Left kidney (tissue), 8 donors: ENCODE measurements at places on chromosomes 6 and 20. TPM values are rescaled to one million over a fixed set of nuclear protein-coding genes. Genes with fewer than 3 reads are reported as not detected.

DNA sequence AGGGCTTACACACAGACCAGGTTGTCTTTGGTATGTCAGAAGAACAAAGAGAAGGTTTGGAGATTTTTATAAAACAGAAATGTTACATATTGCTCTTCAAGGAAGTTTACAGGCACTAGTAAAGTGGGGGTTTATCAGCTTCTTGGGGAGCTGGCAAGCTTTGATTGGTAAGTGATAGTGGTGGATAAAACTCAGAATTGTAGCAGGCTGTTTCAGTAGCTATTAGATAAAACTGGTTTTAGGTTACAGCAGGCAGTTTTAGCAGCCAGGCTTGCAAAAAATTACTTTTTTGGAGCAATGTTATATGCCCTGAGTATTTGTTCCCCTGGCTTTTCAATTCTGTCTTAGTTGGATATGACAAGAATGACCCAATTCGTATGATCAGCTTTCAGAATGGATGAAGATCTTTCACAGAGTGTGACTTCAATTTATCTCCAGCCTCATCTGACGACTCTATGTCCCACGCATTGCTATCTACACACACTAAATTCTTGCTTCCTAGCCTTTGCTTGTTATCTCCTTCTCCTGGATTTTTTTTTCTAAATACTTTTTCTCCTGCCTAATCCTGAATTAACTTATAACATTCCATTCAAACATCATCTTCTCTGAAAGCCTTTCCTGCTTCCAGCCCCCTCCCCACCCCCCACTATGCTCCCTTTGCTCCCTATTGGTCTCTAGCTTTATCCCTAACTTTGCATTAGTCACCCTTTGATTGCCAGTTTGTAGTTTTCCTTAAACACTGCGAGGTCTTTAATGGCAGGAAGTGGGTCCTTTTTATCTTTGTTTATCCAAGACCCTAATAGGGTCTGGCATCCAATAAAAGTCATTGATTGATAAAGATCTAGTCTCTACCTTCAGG is 1.0 kb upstream of the TOMM34 start:
- DNase-seq, result no peak

DNA sequence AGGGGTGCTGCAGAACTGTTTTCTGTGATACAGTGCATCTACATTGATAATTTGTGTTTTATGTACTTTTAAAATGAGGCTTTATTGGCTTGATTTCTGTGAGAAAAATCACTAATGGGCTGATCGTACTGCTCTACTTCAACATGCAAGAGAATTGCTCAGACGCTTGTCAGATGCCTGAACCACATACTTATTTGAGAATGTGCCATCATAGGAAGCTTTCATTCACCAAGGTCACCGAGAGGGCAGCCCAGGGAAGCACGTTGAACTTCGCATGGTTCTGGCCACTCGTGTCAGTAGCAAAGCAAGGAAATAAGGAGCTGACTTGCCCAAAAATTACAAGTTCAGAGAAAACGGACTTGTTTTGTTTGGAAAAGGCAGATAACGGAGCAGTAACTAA is 168.5 kb upstream of the AKAP12 start:
- DNase-seq, result no peak

DNA sequence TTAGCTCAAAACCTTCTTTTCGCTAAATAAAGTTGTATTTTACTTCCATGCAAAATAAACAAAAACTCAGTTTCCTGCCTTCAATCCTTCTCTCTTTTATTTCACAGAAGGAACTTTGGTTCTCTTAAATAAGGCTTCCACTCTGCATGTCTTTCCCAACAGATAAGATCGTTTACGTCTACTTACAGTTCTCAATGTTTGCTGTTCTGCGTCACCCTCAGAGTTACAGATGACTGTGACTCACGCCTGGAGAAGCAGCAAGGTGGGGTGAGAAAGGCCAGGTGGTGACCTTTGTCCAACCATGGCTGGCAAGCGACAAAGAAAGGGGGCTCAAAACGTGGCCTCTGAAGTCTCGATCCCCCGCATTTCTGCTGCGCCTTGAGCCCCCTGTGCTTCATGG is 51.4 kb upstream of the RPS6KA2 start:
- no peak for DNase-seq

DNA sequence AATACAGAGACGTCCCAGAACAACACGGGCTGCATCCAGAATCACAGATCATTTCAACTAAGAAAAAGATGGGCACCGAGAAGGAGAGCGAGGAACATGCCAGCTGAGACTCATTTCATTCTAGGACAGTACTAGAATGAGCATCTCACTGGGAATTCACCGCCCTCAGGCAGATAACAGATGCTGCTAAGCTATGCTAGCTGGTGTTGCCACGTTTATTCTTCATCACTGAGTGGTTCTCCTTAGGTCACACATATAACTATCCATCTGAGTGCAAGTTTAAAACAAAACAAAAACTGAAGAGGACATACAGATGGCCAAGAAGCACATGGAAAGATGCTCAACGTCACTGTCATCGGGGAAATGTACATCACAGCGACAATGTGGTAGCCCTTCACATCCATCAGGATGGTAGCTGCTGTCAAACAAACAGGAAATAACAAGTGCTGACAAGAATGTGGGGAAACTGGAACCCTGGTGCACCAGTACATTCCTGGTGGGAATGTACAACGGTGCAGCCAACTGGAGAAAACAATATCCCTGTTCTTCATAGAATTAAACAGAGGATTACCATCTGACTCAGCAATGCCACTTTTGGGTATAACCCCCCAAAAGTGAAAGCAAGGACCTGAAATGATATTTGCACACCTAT is 97.6 kb downstream of the SLC22A23 start:
- DNase-seq, result no peak

DNA sequence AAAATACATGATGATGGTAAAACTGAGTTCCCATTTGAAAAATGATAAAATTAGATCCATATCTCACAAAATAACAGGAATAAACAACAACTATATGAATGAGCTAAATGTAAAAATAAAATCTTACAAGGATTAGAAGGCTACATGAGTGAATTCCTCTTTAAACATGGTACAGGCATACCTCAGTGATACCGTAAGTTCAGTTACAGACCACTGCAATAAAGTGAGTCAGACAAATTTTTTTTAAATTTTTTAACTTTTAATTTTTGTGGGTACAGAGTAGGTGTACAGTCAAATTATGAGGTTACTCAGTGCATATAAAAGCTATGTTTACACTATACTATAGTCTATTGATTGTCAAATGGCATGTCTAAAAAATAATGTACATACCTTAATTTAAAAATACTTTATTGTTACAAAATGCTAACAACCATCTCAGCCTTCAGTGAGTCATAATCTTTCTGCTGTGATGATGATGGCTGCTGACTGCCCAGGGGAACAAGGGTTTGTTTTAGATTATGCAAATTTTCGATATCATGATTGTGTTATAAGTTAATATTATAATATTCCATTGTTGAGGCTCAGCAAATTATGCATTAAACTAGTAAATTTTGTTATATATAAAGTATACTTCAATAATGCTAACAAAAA is 222.8 kb upstream of the RUNX2 start:
- DNase-seq, result no peak

DNA sequence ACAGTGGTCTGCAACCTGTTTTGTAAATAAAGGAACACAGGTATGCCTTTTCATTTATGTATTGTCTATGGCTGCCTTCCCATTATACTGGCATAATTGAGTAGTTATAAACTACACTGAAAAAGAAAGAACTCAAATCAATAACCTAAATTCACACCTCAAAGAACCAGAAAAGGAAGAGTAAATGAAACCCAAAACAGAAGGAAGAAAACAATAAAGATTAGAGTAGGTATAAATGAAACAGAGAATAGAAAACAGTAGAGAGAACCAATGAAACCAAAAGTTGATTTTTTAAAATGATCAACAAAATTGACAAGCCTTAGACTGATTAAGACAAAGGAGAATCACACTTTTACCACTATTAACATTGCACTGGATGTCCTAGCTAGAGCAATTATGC is 34.7 kb downstream of the FAM184A start:
- no peak for DNase-seq

GRCh38 chr6:7526755-7527154 is 14.7 kb upstream of the DSP start:
- DNase-seq, result no peak

DNA sequence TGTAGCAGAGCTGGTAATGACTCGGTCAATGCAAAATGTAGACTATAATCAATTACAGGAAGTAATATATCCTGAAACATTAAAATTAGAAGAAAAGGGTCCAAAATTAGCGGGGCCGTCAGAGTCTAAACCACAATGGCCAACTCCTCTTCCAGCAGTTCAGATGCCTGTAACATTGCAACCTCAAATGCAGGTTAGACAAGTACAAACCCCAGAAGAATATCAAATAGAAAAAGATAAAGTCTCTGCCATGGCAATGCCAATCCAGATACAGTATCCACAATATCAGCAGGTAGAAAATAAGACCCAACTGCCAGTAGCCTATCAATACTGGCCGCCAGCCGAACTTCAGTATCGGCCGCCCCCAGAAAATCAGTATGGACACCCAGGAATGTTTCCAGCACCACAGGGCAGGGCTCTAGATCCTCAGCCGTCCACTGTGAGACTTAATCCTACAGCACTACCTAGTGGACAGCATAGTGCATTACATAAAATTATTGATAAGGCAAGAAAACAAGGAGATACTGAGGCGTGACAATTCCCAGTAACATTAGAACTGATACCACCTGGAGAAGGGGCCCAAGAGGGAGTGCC is 158.4 kb downstream of the GPX5 start:
- no peak for DNase-seq

DNA sequence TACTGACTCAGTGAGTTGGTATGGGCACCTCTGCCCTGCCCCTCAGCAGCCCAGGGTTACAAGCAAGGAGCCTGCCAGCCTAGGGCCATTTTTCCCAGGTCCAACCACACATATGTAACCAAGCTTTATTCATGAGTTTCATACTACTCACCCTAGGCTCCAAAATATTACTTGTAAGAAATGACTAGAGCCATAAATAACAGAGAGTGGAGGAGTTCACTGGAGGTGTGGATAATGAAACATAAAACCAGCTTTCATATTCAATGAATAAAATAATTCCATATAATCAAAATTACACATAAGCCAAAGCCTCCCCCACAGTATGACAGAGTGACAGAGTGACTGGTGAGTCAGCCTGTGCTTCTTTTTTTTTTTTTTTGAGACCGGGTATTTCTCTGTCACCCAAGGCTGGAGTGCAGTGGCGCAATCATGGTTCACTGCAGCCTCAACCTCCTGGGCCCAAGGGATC is 229.8 kb upstream of the SASH1 start:
- DNase-seq, result no peak

DNA sequence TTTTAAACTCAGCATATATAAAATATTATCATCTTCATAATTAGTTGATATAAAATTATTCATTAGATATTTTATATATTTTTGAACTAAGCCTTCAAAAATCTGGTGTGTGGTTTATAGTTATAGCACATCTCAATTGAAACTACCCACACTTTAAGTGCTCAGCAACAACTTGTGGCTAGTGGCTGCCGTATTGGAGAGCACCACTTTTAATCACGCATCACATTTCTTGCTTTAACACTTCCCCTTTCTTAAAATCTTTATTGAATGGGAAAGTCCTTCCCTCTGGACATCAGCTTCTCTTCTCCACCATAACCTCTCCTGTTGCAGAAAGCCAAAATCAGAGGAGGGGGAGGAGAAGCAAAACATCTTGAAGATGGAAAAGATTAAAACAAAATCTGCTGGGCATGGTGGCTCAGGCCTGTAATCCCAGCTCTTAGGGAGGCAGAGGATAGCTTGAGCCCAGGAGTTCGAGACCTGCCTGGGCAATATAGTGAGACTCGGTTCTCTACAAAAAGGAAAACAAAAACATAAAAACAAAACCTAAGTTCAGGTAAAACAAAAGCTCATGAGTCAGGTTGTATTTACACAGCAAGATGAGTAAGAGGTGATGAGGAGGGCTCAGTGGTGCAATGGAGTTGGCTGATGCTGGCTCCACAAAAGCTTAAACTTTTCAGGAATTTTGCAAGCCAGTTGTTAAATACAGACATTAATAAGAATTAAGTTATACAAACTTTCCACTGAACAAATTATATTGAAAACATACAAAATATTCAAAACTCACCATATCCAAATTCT is 237.0 kb upstream of the SUPT3H start:
- DNase-seq, result no peak

DNA sequence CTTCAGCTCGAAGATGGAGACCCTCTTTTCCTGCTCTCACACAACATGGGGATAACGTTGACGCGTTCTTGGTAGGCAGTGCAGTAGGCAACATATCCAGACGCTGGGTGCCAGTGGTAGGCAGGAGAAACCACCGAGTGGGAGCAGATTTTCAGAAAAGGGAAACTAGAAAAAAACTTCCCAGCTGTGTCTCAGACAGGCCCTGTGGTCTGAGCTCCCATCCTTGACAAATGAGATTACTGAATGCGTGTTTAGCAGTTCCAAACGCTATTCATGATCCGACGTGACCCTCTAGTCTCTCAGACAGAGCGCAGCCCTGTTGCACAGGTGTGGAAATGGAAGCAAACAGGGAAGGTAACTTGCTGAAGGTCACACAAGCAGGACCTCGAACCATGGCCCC is 83.9 kb upstream of the DUSP22 start:
- DNase-seq, result no peak

DNA sequence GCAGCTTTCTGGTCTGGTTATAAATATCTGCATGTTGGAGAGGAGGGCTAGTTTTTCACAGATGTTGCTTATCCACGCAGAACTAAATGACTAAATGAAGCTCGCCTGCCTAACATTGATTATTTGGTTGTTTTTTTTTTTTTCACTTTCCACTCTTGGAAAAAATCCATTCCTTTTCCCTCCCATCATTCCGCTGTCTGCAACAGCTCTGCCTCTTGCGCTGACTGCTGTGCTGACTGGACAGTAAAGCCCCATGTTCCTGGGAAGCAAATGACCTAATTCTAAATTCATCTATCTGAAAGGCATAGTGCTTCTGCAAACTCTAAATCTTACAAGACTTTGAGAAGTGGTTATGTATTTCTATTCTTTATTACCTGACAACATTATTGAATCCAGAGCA is 255.5 kb upstream of the PLN start:
- no peak for DNase-seq

GRCh38 chr6:145688493-145688905 is 46.8 kb downstream of the EPM2A start:
- DNase-seq, result peak; percentile 7

- DNase-seq, result no peak
These were observed 59.6 kb upstream of the CENPW start for GRCh38 chr6:126280287-126280686.

The CST7 gene
- polyA plus RNA-seq, result 0.30 TPM

The KIF6 gene
- polyA plus RNA-seq, result 6.6 TPM

The SLC17A9 gene
- polyA plus RNA-seq, result 1.7 TPM

The PPP1R16B gene
- 6.9 TPM for polyA plus RNA-seq

The TAGAP gene
- 0.78 TPM for polyA plus RNA-seq

The RIPOR3 gene
- 8.0 TPM for polyA plus RNA-seq

The PROKR2 gene
- not detected for polyA plus RNA-seq

The OOEP gene
- polyA plus RNA-seq, result not detected

The LY6G6D gene
- polyA plus RNA-seq, result not detected
